ENCODE measurements at places on chromosomes 3 and 15.

DNA sequence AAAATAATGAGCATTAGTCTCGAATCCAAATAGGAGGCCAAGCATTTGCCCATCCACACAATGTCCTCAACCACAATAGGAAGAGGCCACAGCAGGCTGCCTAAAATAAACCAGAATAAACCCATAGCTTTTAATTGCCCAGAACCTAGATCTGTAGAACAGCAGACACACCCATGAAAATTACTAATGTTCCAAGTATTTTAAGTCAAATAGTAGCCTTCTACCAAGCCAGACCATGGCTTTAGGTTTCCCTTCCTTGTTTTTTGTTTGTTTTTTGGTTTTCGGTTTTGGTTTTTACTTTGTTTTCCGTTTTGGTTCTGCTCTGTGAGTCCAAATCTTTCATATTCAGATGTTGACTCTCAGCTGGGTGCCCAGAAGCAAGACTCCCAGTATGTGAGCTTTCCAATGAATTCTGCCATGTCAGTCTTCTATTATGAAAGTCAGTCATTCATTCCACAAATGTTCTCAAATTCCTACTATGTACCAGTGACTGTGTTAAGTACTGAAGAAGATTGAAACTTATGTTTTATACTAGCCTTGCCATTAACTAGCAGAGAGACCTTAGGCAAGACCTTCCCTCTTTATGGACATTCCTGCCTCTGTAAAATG is 57.8 kb upstream of the BOC start:
- peak; percentile 46 for DNase-seq

DNA sequence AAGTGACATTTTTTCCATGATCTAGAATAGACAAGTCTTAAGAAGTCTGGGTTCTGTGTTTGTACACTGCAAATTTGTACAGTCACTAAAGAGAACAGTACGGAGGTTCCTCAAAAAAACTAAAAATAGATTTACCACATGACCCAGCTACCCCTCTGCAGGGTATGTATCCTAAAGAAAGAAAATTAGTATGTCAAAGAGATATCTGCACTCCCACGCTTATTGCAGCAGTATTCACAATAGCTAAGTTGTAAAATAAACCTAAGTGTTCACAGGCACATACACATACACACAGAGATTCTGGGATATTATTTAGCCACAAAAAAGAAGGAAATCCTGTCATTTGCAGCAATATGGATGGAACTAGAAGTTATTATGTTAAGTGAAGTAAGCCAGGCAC is 120.4 kb downstream of the ZIC1 start:
- DNase-seq = no peak

- DNase-seq = peak; percentile 1
Measured at GRCh38 chr3:29319262-29319661, 38.4 kb downstream of the RBMS3 start.

DNA sequence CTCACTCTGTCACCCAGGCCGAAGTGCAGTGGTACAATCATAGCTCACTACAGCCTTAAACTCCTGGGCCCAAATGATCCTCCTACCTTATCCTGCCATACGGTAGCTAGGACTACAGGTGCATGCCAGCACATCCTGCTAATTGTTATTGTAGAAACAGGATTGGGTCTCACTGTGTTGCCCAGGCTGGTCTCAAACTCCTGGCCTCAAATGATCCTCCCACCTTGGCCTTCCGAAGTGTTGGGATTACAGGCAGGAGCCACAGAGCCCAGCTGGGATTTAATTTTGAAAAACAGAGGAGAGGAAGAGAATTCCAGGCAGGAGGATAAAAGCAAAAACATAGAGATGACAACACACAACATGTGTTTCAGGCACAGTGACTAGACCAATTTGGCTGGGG is 40.5 kb downstream of the SFMBT1 start:
- DNase-seq = no peak

- no peak for DNase-seq
Measured at GRCh38 chr15:45871121-45871855, 236.5 kb downstream of the SQOR start.

GRCh38 chr3:188296761-188297612 is 143.0 kb downstream of the LPP start:
- peak; percentile 97 for DNase-seq

- no peak for DNase-seq
Measured at GRCh38 chr3:135495891-135496290, 469.6 kb upstream of the PPP2R3A start.

- no peak for DNase-seq
Measured at GRCh38 chr3:174363256-174363655, 495.9 kb upstream of the NAALADL2 start.

DNA sequence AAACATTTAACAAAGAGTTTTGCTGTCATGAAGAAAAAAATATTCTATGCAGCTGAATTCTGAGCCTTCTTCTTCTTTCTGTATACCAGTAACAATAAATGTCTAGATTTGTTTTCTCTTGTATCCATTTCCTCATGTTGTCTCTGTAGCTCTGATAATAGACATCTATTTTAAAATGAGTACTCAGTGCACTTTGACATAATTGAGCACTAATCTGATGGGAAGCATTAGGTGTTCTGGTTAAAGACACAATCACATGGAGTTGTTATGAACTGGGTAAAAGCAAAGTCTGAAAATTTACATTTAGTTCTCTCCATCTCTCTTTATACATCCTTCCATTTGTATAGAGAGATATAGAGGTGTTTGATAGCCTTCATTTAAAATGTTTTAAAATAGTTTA is 230.0 kb downstream of the BCHE start:
- DNase-seq = no peak

- peak; percentile 62 for DNase-seq
Measured at GRCh38 chr15:72285927-72286516, 13.7 kb upstream of the PARP6 start.

- no peak for DNase-seq
Measured at GRCh38 chr15:46039703-46040102, 404.9 kb downstream of the SQOR start.

GRCh38 chr15:38130205-38130567 is 122.5 kb upstream of the SPRED1 start:
- DNase-seq = no peak

DNA sequence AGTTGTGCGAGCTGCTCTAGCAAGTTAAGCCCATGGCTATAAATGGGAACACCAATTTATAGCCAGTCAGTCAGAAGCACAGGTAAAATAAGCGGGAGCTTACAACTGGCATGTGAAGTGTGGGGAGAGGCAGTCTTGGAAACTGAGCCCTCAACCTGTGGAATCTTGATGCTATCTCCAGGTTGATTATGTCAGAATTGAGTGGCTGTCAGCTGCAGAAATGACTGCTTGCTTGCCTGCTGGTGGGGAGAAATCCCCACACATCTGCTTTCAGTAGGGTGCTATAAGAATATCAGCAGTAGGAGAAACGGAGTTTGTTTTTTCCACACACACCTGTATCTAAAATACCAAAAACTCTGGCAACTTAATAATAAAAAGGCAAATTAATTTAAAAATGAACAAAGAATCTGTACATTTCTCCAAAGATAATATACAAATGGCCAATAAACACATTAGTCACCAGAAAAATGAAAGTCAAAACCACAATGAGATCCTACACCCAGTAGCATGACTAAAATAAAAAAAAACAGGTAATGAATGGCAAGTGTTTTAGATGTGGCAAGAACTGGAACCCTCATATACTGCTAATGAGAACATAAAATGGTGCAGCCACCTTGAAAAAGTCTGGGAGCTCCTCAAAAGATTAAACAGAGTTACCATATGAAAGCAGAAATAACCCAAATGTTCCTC is 26.0 kb upstream of the MAP4 start:
- no peak for DNase-seq

- DNase-seq = peak; percentile 91
Measured at GRCh38 chr3:188656196-188656982, 502.4 kb downstream of the LPP start.

DNA sequence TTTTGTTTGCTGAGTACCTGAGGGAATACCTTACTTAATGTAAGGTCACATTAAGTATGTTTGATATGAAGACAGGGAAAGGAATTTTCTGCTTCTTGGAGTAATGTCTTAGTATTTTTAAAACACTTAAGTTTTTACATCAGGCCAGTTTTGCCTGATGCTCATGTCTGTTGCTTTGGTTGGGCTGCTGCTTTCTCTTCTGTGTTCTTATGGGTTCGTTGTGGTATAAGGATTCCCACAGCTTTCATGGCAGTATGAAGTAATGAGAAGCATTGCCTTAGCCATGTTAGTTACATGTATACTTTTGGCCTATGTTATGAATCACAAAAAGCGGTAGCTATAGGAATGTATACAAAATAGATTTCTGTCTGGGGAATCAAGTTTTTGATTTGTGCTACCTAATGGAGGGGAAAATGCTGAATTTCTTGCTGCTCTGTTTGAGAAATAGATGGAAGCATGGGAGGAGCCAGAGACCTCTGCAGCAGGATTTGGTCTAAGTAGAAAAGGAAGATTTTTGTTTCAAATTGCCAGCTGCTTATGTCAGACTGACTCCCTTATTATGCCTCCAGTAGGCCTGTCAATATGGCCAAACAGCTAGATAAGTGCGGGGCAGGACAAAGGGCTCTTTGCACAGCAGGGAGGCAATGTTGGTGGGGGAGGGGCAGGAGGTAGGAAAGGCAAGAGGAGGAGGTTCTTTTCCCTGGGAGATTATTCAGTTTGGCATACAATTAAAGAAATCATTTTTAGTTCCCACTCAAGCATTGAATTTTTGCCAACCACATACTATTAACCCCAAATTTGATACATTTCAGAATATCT is 5.2 kb downstream of the SETD5 start:
- no peak for DNase-seq

GRCh38 chr3:18529631-18530030 is 104.5 kb upstream of the SATB1 start:
- DNase-seq = no peak

GRCh38 chr3:37862219-37862902 is 681 bp downstream of the CTDSPL start:
- DNase-seq = peak; percentile 38

DNA sequence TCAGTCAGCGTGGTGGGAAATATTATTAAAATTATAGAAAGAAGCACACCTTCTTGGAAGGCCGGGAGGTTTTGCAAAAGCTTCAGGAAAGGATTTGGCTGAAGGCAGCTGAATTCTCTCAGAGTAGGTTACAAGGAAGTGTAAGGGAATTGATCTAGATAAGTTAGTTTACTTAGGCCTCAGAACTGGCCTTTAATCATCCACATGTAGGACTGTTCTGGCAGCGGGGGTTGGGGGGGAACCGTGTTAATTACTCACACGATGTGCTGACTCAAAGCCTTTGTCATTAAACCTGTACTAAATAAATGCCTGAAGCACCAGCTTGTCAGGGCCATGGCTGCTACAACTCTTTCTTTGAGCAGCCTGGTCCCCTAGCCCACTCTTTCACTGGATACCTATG is 12.8 kb downstream of the ASB14 start:
- no peak for DNase-seq

DNA sequence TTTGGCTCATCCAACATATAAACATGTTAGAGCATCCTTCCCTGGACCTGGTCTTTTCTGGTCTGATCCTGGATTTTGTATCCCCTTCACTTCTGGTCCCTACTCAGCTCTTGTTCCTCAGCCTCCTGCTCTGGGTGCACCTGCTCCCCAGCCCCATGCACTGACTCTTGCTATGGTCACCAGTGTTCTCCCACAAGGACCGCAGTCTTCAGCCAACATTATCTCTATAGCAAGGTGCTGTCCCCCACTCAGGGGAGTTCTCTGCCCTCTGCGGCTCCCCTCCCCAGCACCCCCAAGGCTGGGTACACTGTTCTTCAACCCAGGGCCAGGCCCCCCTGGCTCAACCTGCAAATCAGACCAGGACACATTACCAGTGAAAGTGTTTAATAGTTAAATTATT is 80.2 kb downstream of the SEC22A start:
- DNase-seq = no peak

DNA sequence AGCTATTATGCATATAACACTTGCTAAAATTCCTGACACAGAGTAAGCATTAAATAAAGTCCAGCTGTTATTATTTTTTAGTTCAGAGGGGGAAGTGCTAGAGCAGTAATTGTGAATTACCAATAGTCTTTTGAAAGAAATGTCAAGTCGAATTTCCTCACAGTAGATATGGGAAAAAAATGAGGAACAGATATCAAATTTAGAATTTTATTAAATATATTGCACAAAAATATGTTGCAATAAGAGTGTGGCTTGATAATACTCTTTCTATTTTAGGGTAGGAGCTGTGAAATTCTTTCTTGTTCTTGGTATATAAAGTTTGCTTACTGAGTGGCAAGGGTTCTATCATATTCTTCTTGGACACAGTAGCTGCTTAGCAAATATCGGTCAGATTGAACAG is 181.3 kb downstream of the NFKBIZ start:
- peak; percentile 73 for DNase-seq

GRCh38 chr15:52858782-52859176 is 68.6 kb upstream of the ONECUT1 start:
- DNase-seq = no peak

- DNase-seq = no peak
Measured at GRCh38 chr3:127312818-127313217, 25.0 kb upstream of the PRR20G start.

- DNase-seq = no peak
Measured at GRCh38 chr3:175346573-175347356, 487.6 kb downstream of the NAALADL2 start.

DNA sequence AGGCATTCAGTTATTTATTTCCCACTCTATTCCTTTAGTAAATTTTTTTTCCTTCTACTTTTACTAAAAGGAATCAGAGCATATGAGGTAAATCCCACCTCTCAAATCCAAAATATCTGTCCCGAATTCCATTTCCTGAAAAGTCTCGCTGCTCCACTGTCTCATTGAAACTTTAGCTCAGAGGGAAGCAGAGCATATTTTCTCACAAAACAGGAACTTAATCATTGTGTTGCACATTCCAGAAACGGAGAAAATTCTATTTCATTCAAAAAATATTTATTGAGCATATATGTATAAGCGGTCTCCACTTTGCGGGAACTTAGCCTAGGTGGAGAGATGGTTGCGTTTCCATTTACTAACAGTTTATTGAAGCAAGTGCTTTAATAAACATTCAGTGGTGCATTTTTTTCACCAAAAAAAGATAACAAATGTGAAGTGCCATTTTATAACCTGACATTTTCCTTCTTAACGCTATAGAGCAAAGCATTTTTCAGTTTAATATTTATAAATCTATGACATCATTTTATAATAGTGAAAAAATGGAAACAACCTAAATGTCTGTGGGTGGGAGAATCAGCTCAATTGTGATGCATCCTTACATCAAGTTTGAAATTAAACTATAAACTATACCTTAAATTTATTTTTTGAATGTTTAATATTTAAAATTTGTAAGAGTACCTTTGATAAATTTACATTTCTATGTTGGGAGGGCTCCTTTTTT is 67.2 kb upstream of the CSTA start:
- DNase-seq = peak; percentile 52

DNA sequence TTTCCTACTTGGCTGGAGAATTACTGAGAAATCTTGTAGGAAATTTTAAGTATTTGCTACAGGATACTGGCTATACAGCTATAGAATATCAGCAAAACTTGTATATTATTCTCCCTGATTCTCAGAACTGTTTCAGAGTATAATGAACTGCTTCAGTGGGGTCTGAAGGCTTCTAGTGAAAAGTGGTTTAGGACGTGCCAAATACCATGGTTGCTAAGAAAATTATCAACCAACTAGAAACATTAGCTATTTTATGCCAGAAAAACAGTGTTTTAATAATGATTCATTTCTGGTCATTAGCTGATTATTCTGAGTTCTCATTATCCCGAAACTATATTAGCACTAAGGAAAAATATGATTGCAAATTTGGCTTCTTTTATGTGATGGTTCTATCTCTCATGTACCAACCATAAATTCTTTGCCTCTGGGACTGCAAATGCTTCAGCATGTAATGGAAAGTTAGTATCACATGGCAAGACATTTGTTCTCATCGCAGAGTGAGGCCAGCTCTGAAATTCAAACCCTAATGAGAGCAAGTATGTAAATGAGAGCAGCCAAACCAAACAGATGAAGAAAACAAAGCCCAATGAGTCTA is 11.0 kb upstream of the TSC22D2 start:
- no peak for DNase-seq

GRCh38 chr3:48429317-48429959 is 448 bp downstream of the PLXNB1 start:
- DNase-seq = peak; percentile 47

Measured in suppressor macrophage treated with lipopolysaccharide for 4 hours (primary cell).